NCI-H187 treated with DMSO at 0.1 percent for 48 hours (cell line): ENCODE measurements at places on chromosomes 7 and 10.

- DNase-seq = no peak
Measured at GRCh38 chr7:3832199-3832598, 531.1 kb downstream of the SDK1 start.

DNA sequence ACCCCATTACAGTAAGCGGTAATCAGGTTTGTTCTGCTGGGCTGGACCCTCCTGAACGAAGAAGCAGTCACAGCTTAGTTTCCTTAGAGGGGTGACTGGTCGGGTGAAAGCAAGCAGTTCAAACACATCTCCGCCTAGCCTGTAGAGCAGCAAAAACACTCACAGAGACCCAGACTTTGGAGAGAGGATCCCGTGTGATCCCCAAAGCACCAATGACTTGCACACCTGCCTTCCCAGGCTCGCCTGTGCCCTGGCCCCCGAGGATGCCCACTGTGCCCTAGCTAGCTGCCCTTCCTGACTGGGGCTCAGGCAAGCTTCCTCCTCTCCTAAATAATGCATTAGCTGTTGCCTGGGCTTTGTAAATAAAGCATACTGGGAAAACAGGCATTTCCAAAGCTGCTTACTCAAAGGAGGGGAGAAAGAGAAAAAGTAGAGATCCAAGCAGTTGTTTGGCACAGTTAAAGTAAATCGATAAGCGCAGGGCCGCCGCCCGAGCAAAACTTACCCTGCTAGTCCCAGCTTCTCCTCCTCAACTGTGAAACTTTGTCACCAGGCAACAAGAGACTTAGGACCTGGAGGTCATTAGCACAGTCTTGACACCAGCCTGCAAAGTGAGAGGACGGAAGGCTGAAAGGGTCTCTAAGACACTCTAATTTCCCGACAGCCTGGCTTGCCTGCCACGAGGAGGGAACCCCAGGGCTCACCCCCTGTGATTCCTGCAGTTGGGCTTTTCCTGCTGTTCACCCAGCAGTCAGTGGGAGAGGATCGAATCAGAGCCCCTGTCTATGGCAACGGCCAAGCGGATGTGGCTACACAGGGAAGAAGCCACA, 4.8 kb downstream of the LRRC18 start:
- no peak for DNase-seq

GRCh38 chr7:112640685-112641084, 149.5 kb downstream of the TMEM168 start:
- DNase-seq = no peak

- DNase-seq = no peak
Measured at GRCh38 chr10:127133672-127134500, 62.5 kb downstream of the INSYN2A start.

DNA sequence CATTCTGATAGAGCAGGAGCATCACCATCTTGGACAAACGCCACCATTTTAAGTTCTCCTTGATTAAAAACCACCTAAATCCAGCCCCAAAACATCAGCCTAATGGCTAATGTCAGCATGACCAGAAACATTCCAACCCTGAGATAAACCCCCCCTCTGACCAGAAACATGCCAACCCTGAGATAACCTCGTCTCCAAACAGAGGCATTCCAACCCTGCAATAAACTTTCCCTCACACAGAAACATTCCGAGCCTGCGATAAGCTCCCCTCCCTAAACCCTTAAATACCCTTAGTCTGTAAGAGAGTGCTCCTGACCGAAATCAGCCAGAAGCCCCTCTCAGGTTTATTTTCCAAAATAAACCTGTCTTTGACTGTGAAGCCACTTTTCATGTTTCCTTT, 76.5 kb downstream of the ADARB2 start:
- no peak for DNase-seq

GRCh38 chr7:123502201-123502600, 32.2 kb downstream of the IQUB start:
- no peak for DNase-seq
